Fibroblast of pulmonary artery (primary cell): ENCODE measurements at places on chromosomes 1 and 21.

- DNase-seq = peak; percentile 22
Measured at GRCh38 chr1:231519166-231519565, 9.3 kb upstream of the TSNAX start.

DNA sequence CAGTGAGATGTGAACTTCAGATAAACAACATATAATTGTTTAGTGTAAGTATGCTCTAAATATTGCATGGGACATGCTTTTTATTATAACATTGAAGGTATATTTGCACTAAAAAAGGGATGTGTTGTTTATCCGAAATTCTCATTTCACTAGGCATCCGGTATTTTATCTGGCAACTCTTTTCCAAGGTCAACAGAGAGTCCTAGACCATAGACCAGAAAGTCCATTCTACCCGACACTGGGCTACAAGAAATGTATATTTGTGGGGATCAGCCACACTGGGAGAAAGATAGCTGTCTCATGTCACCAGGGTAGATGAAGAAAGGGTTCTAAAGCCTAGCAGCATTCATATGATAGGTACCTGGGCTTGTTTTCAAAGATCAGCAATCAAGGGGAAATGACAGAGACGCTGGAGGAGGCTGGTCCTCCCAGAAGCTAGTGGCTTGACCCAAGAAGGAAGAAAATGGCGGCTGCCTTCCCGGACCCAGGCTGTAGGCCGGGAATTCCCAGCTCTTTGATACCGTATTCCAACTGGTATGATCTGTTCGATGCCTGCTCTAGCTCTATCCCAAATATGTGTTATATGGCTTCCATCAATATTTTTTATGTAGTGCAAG lies 161.1 kb upstream of the IRF2BP2 start:
- DNase-seq = no peak

- no peak for DNase-seq
Measured at GRCh38 chr1:9097947-9098705, 28.7 kb upstream of the SLC2A5 start.

- DNase-seq = peak; percentile 87
Measured at GRCh38 chr1:192546596-192547190, 28.9 kb upstream of the RGS1 start.

DNA sequence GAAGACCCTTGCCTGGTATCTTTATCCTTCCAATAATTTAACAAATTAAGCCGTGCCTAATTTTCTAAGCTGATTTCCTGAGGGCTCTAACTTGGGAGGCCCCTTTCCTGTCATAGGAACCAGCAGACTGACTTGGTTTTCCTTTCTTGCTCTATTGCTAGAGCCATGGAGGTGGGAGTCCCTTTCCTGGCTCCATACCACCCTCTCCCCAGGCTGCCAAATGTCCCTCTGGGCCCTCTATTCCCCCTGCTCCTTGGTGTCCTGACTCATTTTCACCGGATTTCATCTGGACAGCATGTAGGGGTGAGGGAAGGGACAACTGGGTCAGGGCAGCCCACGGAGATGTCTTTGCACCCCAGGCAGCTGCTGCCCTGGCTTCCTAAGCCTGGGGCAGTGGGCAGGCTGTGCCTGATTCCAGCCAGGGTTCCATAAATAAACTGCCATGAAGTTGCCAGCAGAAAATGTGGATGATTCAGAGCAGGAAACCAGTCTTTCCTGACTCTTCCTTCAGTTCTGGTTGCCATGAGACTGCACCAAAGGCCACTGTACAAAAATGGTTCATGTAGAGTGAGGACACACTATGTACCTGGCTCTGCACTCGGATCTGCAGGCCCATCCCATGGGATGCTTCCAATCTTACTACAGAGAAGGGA lies 38.0 kb upstream of the SERBP1 start:
- peak; percentile 9 for DNase-seq

DNA sequence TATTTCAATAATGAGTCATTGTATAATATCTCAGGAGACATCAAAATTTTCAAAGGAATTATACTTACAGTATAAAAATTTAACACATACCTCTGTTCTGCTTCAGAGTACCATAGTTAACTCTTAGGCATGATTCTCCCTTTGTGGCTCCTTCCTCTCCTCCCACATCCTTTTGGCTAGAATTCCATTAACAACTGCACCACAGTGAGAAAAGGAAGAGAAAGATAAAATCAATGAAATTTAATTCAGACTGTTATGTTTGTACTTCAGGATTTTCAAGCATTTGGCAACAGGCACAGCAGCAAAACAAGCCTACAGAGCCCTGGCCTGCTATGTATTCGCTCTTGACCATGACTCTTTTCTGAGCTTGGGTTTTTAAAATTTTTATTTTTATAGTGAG lies 57.2 kb upstream of the SGIP1 start:
- peak; percentile 76 for DNase-seq

DNA sequence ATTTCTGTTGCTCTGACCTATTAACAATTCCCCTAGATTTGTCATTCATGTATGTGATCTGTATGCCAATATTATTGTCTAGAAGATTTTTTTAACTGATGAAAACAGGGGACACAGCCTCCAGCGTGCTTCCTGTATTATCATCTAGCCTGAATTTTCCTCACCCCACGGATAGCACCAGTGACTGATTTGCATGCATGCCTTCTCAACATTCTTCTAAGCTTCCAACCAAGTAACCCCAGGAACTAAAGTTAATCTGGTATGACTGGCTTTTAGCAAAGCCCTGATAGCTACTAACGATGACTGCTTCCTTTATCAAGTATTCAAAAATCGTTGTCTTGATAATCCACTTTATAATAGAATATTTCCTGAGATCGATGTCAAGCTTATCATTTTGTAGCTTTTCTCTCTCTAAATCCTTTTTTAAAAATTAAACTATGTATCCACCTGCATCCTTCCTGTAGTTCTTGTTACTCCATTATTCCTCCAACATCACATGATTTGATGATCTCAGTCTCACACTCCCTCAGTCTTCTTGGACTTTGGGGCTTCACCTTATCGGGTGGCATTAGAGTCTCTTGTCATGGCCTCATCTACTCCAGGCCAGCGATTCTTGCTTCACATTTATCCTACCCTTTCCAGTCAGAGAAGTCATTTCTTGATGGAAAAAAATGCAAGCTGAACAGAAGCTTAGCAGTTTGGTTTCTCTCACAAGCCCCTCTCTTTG lies 19.0 kb downstream of the BCAR3 start:
- DNase-seq = peak; percentile 57

DNA sequence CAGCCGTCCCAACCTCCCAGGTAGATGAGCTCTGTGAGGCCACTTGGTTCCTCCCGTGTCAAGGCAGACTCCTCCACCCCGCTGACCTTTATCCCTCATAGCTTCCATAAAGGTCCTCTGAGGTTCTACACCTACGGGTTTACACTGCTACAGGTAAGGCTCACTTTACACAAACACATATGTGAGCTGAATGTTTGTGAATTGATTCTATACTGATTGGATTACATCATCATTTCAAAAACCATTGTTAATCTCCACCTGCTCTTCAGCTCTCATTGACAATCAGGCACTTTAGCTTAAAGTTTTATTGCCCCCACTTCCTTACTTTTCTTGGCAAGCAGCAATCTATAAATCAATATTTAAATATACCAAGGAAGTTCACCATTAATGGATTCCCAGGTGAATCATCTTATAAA lies 12.8 kb upstream of the RGS16 start:
- no peak for DNase-seq

GRCh38 chr1:222546548-222547259 lies 1.2 kb downstream of the HHIPL2 start:
- peak; percentile 78 for DNase-seq

DNA sequence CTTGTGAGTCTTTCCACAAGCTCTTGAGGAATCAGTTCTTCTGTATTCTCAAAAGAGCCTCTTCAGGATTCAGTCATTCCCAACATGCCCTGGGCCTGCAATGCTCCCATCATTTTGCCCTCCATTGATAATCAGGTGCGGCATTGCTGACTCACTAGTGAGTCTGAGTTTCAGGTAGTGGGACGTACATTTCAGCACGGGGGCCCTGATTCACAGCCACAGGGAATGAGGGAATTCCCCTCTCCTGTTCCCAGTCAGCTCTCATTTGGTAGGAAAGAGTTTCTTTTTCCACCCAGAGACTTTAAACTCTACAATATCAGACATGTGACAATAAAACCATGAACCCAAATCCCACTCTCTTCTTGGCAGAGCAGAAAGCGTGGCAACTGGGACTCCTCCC lies 3.7 kb upstream of the IRF6 start:
- DNase-seq = no peak

DNA sequence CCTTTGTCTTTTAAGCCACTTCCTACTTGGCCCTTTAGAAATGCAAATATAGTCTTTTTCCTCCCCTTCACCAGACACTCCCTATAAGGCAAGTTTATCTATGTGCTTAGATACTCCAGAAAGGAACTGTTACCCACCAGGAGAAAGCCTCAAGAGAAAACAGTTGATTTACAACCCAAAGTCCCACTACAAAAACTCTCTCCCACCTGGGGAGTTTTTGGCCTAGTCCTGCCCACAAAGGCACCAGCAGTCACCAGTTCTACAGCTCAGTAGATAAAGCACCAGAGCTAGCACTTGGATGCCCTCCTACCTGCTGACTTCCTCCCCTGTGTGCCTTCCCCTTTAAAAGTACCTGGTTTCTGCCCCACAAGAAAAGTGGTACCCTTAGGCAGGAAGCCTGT lies 27.7 kb upstream of the HAO2 start:
- no peak for DNase-seq

DNA sequence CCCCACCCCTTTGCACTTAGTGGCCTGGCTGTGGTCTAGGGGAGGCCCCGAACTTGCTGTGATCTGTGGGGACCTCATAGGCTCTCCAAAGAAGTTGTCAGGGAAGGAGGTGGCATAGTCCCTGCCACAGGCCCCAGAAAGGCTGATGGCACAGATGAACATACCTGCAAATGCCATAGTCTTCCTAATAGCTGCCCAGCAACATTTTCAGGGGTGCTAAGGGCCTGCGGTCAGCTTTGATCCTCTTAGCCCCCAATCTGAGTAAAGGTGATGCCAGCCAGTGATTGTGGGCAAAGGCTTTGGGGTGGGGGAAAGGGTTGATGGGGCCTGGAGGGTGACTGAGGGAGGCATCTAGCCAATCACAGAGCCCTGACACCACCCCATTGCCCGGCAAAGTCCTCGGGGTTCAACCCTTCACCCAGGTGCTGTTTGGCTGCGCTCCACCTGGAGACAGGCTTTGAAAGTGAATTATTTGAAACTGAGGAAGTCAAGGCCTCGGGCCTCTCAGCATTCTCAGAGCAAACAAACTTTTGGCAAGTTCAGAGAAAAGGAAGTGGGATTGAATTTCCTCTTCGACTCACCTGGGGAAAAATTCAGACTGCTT lies 35.8 kb downstream of the PAX7 start:
- no peak for DNase-seq

GRCh38 chr1:25706146-25707089 lies 89.8 kb downstream of the MAN1C1 start:
- DNase-seq = no peak

- no peak for DNase-seq
Measured at GRCh38 chr1:25580927-25581326, 35.7 kb upstream of the MAN1C1 start.

DNA sequence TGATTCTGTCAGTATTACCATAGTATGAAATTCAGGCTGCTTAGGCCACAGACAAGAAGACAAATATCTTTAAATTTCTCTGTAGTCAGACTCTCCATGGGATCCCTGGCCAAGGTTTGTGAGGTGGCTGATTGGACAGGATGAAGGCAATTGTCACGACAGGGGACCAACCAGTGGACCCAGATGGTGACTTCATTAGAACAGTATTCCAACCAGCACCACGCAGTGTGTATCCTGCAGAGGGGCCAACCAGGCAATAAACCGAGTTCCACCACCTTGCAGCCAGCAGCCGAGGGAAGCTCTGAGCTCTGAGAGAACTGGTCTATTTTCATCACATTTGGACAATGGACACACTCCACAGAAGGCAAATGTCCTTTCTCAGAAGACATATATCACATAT lies 16.1 kb downstream of the DSCAM start:
- DNase-seq = no peak

GRCh38 chr1:8419861-8420260 lies 101.9 kb downstream of the SLC45A1 start:
- DNase-seq = no peak

GRCh38 chr1:42264511-42265190 lies 70.4 kb downstream of the FOXJ3 start:
- DNase-seq = no peak

DNA sequence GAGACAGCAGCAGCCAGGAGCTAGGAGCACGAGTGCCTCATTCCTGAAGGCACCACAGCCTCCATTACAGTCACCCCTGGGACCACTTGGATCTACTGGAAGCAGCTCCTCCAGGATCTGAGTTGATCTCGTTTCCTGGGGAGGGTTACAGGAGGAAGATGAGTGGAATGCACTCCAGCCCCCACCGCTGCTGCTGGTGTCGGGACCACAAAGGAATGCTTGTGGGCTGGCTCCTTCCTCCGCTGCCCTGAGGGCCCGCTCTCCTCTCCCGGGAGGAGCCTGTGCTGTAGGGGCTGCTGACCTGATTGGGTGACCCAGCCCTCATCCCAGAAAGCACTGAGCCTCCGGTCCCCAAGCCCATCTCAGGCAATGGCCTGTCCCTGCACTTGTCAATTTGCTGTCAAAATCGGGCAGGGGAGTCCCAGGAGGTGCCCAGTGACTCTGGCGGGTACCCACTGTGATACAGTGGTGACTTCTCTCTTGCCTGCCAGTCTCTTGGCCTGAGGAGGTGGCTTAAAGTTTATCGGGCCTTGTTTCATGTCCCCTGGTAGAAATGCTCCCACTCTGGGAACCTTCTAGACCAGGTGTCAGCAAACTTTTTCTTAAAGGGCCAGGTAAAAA lies 23.1 kb downstream of the IL10RB start:
- DNase-seq = peak; percentile 56

DNA sequence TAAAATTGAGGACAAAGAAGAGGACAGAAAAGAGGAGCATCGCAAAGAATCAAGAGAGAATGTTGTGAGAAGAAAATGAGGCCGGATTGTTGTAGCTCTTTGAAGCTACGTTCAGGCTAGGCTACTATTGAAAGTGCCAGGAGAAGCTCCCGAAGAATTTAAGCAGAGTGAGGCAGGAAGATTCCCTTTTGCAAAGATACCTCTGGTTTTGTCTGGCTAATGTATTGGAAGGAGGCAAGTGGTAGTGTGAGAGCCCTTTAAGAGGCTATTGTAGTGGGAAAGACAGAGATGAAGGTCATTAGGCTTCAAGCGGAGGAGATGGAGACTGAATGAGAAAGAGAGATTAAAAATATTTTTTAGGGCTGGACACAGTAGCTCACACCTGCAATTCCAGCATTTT lies 476.9 kb upstream of the ADGRL2 start:
- no peak for DNase-seq

DNA sequence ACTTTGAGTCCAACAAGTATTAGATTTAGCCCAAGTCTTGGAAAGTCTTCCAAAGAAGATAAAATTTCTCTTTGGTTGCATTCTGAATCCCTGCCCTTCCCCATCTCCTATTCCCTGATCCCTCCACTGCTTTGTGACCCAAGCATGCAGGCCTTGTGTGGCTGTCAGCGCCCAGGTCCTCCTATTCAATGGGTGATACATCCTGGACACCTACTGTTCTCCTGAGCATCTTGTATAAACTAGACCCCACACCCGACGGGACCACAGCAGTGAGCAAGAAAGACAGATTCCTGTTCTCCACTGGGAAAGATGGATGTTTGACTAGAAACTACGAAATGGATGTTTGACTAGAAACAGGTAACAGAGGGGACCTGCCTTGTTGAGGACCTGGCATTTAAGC lies 136.6 kb downstream of the KIF26B start:
- no peak for DNase-seq

GRCh38 chr1:23999156-23999671 lies 19.1 kb upstream of the SRSF10 start:
- no peak for DNase-seq

GRCh38 chr21:36549470-36549869 lies 69.5 kb upstream of the CLDN14 start:
- DNase-seq = no peak

GRCh38 chr21:31182231-31183140 lies 144.2 kb upstream of the KRTAP19-8 start:
- DNase-seq = no peak
